Cortex of kidney (tissue), 1 donor: ENCODE measurements at places on chromosomes 1 and 21.

DNA sequence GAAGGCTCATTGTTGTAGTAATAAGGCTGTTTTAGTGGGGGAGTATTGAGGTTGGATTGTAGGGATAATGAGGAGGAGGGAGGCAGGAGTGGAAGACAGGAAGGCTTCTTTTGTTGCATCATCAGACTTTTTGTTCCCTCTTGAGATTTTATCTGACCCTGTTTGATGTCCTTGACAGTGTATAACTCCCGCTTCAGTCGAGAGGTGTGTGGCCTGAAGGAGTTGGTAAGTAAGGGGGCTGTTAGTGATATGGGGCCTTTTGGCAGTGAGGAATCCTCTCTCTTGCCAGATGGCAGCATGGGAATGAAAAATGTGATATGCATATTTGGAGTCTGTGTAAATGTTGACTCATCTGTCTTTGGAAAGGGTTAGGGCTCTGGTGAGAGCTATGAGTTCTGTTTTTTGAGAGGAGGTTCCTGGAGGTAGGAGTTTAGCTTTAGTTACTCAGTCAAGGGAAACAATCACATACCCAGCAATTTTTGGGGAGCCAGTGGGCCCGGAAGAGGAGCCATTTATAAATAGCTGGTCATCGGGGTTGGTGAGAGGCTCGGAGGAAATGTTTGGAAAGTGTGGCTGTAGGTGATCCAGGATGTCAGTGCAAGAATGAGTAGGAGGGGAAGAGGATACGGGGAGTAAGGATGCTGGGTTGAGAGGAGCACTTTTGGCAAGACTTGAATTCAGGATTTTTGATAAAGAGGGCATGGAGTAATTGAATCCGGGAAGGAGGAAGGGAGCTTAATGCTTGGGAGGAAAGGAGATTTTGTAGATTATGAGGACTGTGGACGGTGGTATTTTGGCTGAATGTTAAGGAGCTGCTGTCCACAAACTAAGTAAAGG is 136.7 kb upstream of the ETV3 start:
- DNase-seq: no peak

DNA sequence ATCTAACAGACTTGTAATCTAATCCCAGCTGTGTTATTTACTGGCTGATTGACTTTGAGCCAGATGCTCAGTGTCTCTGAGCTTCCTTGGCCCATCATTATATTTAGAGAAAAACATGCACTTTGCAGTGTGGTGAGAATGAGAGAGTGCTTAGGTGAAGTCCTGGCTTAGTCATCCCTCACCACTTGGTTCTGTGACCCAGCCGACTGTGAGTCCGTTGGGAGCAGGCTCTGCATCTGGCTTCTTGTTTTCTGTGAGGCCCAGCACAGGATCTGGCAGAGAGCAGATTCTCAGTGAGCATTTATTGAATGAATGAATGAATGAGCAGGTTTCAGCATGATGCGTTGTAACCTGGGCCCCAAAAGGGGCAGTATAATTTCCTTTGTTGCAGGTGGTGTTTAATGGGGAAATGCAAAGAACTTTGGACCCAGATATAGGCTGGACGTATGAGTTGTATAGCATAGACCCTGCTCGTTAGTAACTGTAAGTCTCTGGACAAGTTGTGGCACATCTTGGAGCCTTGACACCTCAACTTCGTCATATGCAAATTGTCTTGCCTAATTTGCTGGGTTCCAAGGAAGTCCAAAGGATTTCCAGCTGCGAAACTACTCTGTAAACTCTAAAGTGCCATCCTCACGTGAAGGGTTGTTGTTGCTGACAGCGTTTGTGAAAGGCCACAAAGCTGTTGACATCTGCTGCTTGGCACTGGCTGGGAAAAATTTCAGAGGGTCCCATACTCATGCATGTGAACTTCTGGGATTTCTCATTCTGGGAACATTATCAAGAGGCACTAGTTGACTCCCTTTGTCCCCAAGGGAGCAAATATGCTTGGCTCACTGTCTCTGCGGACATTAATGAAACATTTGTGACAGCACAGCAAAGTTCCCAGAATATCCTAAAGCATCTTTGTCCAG is 138.8 kb upstream of the USP24 start:
- no peak for DNase-seq

DNA sequence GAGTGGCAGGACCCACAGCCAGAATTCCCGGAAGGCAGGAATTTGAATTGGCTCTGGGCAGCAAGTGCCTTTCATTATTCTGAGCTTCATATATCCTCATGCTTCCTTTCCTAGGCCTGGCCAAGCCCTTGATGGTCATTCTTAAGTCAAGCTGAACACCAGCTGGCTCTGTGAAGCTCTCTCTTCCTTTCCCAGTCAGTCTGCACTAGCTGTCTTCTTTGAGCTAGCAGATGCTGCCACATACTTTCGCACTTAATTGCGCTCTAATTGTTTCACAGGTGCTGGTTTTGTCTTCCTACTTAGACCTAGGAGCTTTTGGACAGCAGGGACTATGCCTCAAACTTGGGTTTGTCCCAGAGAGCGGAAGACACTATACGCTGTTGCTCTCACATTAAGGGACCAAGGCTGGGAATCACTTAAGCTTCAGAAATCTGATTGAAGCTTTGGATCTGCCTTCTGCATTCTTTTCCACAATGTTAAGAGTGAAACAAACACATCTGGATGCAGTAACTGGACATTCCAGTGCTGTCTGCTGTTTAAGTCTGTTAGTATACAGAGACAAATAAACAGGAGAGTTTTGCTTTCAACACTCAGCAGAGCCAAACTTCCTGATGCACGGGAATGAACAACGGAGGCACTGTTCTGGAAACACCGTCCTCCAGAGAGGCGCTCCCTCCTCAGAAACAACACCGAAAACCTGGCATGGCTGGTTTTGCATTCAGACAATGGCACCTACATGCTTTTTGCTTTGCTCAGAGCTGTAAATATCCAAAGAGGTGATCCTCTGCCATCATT is 2.2 kb downstream of the TLR5 start:
- no peak for DNase-seq

- DNase-seq: no peak
Measured at GRCh38 chr1:53485478-53486394, 26.5 kb downstream of the DMRTB1 start.

GRCh38 chr1:118047006-118047649 is 117.6 kb downstream of the WDR3 start:
- DNase-seq: no peak

GRCh38 chr1:228488125-228488817 is 1.1 kb downstream of the RNF187 start:
- DNase-seq: no peak

DNA sequence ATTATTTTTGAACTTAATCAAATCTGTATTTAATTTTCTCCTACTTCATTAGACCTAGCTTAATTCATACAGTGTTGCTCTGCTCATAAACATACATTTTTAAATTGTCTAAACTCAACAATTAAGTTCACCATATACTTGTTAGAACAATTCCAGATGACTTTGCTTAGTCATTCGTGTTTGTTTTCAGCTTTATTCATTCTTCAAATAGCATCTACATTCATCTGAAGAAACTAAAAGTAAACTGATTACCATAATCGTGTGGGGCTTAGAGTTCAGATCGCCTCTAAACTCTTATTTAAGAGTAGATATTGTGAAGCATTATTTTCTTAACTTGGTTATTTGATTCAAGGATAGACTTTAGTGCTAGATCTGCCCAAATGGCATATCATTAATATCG is 34.4 kb downstream of the KLHL20 start:
- no peak for DNase-seq

GRCh38 chr1:232428036-232428645 is 201.8 kb downstream of the SIPA1L2 start:
- no peak for DNase-seq
